ENCODE measurements at places on chromosomes 5 and 9.

DNA sequence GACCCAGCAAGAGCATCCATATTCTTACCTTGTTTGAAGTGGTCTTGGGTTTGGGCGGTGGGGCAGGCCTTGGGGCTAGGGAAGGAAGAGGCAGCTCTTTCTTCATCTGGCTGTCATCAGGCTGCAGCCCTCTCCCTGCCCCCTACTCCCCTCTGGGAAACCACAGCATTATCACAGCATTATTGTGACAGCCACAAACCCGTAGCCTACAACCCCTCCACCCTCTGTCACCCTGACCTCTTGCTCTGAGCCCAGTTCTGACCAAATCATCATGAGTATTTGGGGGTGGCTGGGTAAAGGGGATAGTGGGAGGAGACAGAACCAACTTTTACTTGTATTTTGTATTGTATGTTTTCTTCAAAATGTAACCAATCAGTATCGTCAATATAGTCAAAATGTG, 94.3 kb upstream of the ARRDC3 start:
- DNase-seq = no peak

GRCh38 chr5:157459715-157460599, at the start of gene NIPAL4:
Gene NIPAL4, plus strand, starts transcription at chr5:157460213. Its CDS starts 108 bp downstream, at chr5:157460321.
- peak; percentile 30 for DNase-seq

DNA sequence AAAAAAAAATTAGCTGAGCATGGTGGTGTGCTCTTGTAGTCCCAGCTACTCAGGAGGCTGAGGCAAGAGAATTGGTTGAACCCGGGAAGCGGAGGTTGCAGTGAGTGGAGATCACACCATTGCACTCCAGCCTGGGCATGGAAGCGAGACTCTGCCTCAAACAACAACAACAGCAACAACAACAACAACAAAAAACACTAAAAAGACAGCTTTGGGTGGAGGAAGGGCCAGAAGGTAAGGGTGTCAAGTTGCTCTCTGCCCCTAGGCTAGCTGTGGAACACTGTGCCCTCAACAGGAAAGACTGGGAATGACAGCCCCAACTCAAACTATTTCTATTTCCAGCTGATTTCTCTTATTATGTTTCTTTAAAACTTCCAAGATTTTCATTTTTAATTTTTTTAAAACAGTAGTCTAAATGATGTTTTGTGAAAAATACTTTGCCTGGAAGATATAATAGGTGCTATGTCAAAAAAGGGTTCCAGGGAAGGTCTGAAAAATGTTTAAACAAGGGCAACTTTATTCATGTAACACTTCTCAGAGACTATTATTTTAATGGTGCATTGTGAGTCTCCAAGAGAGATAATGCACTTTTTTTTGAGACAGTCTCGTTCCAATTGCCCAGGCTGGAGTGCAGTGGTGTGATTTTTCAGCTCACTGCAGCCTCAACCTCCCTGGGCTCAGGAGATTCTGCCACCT, 29.9 kb downstream of the CLINT1 start:
- peak; percentile 32 for DNase-seq

- no peak for DNase-seq
Observed at GRCh38 chr5:93595420-93596147, 12.6 kb downstream of the NR2F1 start.

DNA sequence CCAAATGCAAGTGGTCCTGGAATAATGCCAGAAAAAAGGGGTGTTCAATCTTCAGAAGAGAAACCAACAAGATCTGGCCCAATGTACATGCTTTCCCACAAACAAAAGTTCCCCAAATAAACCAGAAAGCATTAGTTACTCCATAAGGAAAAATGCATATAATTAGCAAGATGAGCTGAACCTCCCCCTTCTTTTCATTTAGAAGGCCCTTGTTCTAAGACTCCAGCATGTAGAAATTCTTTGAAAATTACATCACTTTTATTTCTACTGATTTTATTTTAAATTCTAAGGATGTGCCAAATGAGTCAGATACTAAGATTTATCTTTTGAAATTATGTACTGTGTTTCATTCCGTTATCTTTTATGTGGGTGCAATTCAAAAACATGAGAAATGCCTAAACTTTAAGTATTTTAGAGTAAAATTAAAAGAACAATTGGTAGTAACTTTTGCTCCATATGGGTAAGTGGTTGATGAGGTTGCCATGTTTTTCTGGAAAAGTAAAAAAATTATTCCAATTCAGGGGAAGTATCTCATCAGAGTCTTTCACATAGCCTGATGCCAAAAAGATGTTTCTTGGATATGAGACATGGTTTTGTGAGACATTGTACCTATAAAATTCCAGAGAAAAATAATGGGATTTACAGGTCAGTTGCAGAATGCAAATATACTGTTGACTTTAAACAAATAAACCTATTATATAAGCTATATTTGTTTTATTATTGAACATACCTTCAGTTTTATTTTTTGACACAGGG, 106.5 kb upstream of the CCDC112 start:
- no peak for DNase-seq

Measured in RWPE1 (cell line).